ENCODE measurements at places on chromosomes 11 and 22. TPM values are rescaled to one million over a fixed set of nuclear protein-coding genes. Genes with fewer than 3 reads are reported as not detected.

Gene CCDC134
- 7.8 TPM for total RNA-seq

Gene GUCD1
- 118 TPM for total RNA-seq

Gene MRPL40
- total RNA-seq, result 46.2 TPM

Gene MEI1
- 2.2 TPM for total RNA-seq

Gene IGSF22
- total RNA-seq, result not detected

Gene TSPAN32
- total RNA-seq, result not detected

Gene LRRC10B
- total RNA-seq, result not detected

Gene MMP10
- 6.2 TPM for total RNA-seq

Gene SLC25A18
- total RNA-seq, result not detected

Gene OR4A16
- total RNA-seq, result not detected

Gene FGF4
- not detected for total RNA-seq

Gene GAL
- total RNA-seq, result 6.8 TPM

Gene UBQLN3
- total RNA-seq, result not detected

Gene CBLIF
- not detected for total RNA-seq

Gene GRAP2
- not detected for total RNA-seq

Gene TESMIN
- 5.3 TPM for total RNA-seq
